ENCODE measurements at places on chromosomes 5 and 9.

DNA sequence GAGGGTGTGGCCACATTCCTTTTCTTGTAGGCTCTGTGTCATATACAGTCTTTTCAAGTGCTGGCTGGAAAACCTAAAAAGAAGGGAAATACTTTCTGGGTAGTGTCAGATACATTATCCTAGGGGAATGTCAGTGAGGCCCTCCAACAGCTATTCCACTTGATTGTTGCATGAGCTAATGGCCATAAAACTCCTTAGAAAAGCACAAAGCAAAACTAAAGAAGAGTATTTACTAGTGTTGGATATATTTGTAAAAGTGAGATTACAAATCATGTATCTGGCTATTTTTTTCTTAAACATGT is 829 bp downstream of the ANXA1 start:
- peak; percentile 52 for DNase-seq

DNA sequence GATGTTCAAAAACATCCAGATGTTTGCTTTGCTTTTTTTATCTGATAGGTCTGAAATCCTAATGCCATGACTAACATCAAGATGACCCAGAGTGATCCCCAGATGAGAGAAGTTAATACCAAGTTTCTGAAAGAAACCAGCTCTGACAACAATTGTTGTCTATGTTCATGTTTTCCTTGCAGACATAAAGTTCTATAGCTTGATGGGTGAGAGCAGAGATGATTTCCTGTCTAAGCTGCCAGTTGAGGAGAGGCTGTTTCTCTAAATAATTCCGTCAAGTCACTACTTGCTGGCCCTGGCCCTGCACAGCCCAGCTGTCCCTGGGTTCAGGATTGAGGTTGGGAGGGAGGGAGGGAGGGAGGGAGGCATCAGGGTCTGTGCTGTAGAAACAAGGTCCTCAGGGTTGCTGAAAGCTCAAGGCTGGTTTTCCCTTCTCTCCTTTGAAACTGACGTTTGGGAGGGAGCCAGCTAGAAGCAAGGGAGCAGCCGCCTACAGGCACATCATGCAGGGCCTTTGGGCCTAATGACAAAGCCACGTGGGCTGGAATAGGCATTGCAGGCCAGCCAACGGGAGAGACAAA is 3.9 kb downstream of the SPARC start:
- no peak for DNase-seq

DNA sequence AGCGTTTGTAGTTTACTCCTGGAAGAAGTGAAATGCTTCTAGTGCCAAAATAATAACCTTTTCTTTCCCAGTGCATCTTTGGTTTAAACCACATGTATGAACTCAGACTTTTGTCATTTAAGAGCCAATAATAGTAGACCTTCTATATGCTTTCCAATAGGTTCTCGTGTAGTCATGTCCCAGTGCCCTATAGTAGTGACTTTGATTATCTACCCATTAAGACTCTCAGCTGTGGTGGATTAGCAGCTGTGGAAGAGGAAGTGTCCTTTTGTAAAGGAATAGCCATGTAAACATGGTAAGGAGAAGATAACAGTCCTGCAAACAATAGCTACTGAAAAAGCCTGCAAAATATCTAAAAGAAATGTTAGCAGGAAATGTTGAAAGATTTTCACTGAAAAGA is 765.3 kb downstream of the MTRR start:
- no peak for DNase-seq

GRCh38 chr9:116741086-116741740 is 54.1 kb downstream of the TRIM32 start:
- DNase-seq = no peak

DNA sequence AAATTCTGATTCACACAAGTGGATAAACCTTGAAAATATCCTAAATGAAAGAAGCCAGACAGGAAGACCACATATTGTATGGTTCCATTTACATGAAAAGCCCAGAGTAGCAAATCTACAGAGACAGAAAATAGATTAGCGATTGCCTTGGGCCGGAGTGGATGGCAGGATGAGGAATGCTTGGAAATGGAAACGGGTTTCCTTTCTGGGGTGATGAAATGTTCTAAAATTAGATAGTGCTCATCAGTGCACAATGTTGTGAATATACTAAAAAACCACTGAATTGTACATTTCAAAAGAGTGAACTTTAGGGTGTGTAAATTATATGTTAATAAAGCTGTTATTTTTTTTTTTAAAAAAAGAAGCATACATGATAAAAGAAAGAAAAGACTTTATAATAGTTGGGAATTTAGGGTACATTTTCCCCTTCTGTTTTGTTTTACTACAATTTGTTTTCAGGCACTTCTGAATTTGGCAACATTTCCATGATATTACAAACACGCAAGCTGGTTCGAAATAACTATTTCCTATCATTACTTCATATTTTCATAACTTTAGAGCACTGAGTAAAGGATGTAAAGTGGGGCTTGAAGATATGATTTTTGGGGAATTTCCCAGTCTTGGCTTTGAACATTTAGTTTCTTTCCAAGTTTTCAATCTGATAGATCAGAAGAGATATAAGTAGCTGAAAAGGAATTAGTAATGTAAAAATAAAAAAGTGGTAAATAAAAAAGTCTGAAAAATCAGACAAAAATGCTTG is 23.9 kb downstream of the SLC35A4 start:
- DNase-seq = no peak

- DNase-seq = no peak
These were observed 16.1 kb downstream of the BASP1 start for GRCh38 chr5:17233488-17233887.

- DNase-seq = peak; percentile 70
These were observed 156.9 kb downstream of the PAM start for GRCh38 chr5:102911973-102912372.

GRCh38 chr9:129365196-129365595 is 187.1 kb upstream of the IER5L start:
- no peak for DNase-seq

DNA sequence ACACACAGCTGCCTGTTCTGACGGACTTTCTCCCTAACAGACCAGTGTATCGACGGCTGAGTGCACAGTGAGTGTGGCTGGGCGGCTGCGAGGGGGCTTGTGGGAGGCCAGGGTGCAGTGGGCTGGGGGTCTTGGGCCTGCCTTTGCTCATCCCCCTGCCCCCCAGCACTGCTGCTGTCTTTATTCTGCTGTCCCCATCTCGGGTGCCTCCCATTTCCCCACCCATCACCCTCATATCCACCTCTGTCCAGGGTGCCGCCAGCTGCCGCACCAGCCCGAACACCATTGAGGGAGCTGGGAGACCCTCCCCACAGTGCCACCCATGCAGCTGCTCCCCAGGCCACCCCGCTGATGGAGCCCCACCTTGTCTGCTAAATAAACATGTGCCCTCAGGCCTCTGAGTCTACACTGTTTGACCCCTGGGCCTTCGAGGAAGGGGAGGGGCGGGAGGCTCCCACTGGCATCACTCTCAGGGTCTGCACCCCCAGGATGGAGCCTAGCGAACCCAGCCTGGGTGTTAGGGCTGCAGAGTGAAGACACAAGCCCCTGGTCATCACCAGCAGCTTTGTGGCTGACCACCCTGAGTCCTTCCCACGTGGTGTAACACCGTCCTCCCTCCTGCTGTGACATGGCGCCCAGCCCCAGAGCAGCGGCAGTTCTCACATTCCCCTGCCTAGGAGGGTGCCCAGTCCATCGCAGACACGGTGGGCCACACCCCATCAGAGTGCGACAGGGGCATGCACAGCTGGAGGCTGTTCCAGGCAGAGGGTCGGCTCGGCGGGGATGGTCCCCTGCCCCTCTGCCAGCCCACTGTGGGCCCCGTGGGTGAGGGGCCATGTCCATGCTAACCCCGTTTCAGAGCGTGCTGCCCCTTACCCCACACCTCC is 4.0 kb downstream of the LCN2 start:
- DNase-seq = no peak

- DNase-seq = no peak
These were observed 267.4 kb upstream of the VLDLR start for GRCh38 chr9:2354216-2354615.

GRCh38 chr9:82784589-82784988 is 278.4 kb downstream of the RASEF start:
- DNase-seq = no peak

GRCh38 chr9:131747352-131747751 is 7.5 kb upstream of the RAPGEF1 start:
- no peak for DNase-seq

DNA sequence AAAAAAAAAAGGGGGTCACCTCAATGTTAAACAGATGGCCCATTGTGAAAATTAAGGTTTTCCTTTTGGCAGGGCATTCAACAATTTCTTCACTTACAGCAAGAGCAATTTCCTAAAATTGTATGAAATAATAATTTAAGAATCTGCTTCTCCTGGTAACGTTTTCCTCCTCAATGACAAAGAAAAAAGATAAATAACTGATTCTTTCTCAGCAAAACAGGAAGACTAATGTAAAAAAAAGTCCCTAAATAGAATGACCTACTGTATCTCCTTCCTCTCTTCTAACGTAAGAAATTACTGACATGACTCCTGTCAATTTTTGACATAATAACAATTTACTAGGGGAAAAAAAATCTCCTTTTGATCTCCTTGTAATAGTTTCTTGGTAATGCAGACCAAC is 25.5 kb downstream of the ABHD17B start:
- DNase-seq = no peak

- no peak for DNase-seq
These were observed 21.2 kb downstream of the NSUN2 start for GRCh38 chr5:6611334-6612256.

GRCh38 chr5:72703876-72704275 is 112.6 kb upstream of the TNPO1 start:
- no peak for DNase-seq

DNA sequence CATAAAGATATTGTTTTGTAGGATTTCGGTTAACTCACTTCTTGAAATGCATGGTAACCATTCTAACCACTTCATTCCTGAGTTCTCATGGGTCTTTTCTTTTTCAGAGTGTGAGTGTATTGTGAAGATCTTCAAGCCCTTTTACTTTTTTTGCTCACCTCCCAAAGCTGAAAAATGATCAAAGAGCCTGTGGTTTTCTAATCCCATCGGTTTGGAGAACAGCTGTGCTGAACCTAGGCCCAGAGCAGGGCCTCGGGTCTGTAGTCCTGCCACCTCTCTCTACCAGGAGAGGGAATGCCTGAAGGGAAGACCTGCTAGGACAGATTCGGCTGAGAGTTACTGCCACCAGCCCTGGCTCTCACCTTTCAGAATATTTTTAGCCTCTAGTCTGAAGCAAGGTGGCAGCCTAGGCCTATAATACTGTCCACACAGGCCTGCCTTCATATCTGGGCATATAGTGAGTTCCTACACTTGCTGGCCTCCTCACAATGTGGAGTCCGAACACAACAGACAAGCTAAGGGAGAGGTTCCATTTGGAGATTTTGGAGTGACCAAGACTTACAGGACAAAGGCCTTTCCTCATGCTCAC is 13.8 kb downstream of the RGMB start:
- no peak for DNase-seq

DNA sequence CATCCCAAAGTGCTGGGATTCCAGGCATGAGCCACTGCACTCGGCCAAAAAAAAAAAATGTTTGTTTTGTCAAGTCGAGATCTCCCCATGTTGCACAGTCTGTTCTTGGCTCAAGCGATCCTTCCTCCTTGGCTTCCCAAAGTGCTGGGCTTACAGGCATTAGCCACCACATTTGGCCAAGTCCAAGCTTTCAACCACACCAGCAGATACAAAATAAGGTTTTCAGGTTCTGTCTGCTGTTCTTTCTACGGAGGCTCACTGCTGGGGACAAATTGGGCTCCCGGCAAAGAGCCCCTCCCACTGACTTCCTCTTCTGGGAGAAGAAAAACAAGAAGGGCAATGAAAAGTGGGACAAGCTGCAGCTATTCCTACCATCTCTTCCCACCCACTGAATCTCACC is 37.6 kb upstream of the GGTA1 start:
- no peak for DNase-seq
